Stimulated activated CD8-positive, alpha-beta memory T cell treated with anti-CD3 and anti-CD28 coated beads, Interleukin-2, amount 100 ng/mL, for 48 hours (primary cell): ENCODE measurements at places on chromosomes 6 and 20.

GRCh38 chr6:149941583-149942460, at the start of gene ULBP2:
Gene ULBP2 (plus strand): TSS chr6:149942014. CDS start chr6:149942073, 59 bp downstream.
- peak; percentile 86 for DNase-seq

DNA sequence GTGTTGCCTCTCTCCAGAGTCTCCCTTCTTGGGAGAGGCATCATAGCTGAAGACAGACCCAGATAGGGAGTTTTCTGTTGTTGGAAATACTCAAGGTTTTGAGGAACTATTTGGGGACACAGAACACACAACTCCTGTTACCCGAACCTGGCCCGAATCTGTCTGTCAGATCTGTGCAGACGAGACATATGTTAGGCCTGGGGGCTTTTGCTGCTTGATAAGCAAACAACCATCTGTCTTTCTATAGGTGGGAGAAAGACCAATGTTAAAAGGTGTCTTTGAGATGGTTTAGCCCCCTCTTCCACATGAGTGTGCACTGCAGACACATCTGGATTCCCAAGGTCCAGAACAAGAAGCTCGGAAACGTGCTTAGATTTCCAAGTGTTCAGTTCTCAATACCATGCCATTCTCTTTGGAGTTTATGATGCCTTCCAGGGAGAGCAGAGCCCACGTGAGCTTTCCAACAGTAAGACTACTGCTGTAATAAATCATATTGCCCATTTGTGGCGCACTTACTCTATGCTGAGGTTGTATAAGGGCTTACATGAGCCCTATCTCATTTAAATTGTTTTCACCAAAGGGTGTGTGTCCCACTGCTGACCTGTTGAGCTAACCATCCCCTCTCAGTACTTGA, 3.8 kb upstream of the STX16 start:
- DNase-seq = no peak

DNA sequence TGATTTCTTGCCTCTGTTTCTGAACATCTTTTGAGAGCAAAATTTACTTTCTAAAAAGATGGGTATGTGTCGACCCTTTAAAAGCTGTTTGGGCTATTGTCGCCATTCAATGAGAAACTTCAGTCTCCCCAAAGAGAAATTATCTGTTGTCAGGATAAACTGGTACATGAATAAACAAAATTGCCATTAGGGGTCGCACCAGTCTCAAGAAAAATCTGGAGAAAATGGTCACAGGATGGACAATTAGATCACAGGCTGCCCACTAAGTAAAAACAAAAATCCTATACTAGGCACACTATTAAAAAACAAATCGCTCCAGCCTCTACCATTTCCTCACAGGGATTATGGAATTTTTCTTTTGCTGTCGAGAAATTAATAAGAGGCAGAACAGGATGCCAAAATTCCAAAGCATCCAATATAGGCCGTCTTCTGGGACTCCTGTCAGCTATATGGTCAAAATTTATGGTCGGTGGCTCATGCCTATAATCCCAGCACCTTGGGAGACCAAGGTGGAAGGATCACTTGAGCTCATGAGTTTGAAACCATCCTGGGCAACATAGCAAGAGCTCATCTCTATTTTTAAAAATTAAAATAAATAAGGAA, 5.5 kb upstream of the HLA-E start:
- DNase-seq = no peak

DNA sequence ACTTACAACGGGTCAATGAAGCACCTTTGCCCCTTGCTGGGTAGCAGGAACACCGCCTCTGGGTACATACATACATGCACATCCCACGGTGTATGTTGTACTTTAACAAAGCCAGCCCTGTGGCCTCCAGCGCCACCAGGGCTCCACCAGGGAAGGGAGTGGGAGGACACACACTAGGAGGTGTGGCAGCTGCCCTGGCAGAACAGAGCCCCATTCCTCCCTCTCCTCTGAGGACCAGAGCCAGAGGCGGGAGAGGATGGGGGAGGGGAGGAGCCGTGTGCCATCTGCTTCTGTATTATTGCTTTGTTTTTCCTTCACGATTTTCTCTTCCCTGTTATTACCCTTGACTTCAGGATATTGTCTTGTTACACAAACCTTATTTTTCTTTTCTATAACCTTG, 105.8 kb upstream of the TRAF3IP2 start:
- DNase-seq = no peak

DNA sequence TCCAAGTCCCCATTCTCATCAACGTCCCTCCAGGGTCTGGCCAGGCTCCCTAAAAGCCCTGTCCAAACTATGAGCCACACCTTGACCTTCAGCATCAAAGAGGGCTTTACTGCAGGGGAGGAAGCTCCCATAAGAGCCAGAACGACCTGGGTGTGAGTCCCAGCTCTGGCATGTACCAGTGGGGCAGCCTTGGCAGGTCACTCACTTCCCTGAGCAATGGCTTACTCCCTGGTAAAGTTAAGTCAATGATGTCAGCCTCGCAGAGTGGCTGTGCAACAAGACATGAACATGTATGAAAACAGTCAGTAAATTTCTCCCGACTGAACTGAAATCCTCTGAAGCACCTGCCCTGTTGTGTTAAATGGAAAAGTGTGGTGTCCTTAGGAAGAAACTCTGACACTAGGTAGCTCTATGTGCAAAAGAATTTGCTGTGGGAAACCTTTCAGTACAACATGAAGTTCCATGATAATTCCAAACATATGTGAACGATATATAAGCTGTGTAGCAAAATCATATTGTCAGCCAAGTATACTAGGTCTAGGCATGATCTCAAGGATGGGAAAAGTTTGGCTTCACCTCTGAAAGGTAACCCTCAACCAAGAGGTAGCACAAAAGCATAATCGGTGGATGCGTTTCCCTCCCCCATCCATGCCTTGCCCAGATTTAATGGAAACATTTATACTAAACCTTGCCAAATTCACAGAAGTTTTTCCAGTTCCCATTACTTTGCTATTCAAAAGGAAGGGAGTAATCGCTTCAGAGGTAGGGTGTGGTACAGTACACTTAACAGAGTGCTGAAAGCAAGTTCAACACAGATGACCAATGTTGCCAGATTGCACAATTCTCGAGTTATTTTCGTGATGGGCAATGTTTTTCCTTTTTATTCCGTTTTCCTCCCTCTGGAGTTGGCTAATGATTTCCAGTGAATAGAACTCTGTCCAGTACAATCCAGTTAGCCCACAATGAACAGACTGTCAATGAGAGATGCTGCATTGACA, 49.0 kb upstream of the RANBP9 start:
- DNase-seq = no peak

DNA sequence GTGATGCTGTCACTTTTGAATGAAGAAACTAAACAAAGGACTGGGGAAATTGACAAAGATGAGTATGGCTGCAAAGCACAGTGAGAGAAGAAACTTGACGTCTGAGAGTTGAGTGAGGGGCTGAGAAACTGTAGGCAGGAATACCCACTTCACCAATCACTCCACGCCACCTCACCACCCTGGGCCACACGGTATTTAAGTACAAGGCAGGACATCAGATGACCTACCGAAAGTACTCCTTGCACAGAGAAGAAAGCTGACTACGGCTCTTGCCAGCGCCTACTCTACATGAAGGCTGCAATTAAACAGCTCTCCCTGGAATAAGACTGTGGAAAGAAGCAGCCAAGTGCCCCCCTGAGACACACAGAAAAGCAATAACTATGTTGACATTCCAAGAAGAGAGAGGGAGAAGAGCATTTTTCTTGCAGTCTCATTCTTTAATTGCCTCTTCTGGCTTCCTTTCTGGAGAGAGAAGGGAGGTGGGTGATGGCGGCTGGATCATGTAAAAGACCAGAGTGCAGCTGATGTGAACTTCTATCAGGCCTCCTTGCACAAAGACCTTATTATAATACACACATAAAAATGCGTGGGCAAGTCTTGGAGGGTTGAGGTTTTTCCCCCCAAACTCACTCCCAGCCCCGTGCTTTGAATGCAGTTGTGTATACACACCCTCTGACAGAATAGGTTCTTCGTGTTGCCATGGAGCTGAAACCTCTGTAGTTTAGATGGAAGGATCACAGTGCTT, 44.6 kb downstream of the HIVEP2 start:
- no peak for DNase-seq

- no peak for DNase-seq
These were observed 369.3 kb downstream of the FARS2 start for GRCh38 chr6:5630636-5631035.

- DNase-seq = no peak
These were observed 634.3 kb upstream of the MAP3K7 start for GRCh38 chr6:91221072-91221720.

DNA sequence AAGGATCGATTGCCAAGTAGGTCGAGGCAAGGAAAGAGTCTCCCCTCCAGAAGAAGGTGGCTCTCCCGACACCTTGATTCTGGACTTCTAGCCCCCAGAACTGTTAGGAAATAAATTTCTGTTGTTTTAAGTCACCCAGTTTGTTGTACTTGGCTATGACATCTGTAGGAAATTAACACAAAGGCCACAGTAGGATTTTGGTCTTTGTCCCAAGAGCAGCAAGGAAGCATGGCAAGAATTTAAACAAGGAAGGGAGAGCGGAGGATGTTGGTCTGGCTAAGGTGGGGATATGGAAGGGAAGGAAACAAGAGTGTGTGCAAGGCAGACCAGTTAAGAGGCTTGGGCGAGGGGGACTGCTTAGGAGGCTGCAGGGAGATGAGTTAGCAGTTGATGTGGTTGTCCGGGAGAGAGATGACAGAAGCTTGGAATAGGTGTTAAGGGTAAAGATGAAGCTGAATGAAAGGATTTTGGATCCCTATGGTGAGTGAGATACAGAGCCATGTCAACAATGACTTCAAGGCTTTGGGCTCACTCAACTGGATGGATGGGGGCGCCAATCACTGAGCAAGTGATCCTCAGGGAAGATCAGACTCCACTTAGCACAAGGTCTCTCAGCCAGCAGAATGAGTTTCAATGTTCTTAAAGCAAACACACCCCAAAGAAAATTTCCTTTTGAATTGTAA, 140.5 kb upstream of the ZNF217 start:
- DNase-seq = no peak

DNA sequence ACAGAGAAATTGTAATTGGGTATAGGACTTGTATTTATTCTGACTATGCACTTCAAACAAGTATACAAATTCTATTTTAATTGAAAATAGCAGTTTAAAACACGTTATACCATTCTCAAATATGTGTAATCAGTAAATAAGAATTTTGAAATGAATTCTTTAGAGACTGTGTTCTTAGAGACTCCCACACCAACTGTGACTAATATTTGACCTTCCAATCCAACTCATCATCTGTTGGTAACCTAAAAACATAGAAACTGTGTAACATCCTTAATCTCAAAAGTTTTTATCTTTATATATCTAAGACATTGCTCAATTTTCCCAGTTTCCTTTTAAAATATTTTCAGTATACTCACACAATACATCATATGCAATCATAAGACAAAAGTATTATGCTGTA, 83.9 kb downstream of the KHDRBS2 start:
- DNase-seq = no peak

DNA sequence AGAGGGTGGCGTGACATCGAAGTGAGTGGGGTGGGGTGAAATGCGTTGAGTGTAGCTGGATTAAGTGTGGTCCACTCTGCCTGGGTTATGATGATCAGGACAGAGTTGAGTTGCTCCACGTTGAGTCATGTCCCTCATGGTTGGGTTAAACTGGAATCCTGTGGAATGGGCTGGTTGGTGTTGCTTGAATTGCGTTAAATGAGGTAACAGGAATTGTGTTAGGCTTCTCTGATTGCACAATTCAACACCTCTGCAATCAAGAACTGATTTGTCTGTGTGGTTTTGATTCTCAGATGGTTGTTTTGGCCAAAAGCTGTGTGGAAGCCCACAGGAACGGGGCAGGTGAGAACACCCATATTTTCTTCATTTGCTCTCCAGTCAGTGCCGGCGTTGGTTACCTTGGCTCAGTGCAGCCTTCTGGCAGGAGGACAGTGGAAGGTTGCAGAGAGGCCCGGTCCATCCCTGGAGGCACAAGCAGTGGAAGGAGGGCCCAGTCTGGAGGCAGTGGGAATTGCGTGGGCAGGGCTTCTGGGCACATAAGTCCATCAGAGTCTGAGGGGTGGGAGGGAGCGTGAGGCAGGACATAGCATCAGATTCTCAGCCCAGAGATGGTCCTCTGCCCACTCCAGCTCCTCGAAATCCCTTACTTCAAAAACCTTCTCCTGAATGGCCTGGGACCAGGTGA, 11.6 kb downstream of the NOTCH4 start:
- no peak for DNase-seq

DNA sequence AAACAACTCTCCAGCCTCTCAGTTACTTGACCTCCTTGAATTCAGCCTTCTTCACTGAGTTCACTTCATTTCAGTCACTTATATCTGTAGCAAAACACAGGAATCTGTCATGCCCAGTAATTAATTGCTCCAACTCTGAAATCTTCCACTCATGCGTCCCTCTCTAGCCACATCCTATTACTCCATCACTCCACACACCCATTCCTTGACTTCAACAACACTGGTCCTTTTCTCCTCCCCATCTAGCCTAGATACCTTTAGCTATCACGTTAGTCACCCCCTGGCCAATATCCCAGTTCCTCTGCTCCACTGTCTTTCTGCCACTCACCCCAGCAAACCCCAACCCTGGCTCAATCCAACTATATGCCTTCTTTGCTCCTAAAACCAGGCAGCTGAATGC, 7.7 kb downstream of the ZHX3 start:
- DNase-seq = no peak

DNA sequence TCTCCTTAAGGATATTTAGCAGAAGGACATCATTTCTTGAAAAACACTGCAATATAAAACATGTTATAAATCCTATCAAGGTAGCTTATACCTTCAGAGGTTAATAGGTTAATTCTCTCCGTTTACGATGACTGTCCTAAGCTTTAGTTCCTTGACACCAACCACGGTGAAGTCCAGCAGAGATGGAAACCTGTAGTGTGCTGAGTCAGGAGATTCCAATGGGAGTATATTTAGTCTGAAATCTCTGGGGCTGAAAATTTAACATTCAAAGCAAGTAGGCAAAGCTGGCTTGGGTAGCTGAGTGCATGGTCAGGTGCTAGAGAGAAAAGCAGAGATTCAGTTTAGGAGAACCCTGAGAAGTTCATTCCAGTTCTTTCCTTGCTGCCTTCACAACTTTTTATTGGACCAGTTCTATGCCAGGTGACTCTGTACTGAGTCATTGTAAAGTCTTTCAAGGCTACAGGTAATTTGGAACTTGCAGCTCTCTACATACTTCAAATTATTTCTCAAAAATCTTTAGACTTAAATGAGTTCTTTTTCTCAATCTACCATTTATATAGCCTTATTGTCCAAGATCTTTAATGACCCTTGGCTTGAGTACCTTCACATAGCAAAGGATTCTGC, 1009.4 kb upstream of the FLRT3 start:
- no peak for DNase-seq

GRCh38 chr6:170277893-170278742, 12.8 kb downstream of the DLL1 start:
- DNase-seq = no peak

DNA sequence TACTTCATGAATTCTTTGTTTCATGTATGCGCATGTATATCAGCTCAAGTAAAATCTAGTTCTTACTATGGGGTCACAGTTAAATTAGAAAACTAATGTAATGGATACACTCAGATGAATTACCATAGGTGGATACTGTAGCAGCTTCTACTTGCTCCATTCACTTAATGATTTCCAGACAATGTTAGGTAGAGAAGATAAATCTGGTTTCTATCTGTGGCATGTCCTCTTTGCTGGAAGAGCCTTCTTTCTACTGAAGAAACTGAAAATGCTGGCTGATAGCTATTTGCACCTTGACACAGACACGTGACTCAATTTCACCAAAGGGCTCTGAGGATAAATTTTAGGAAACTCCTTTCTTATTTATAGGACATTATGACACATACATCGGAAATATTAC, 49.5 kb downstream of the BCAS1 start:
- no peak for DNase-seq
